ENCODE measurements at places on chromosomes 1 and 21.

DNA sequence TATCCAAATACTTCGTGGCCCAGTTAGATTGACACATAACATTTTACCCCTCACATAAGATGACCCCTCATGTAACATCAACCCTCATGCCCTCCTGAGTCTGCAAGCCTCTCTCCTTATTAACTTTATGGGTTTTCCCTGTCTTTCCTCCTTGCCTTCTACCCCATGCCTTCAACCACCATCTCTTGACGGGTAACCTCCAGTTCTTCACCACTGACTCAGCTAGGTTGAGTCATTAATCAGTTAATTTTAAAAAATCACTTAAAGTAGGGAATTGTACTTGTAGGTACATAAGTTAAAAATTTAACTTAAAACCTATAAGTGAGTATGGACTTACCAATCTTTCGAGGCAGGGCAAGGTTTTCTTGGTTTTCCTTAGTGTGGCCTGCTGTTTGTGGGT is 330.7 kb downstream of the CAMTA1 start:
- no peak for DNase-seq

DNA sequence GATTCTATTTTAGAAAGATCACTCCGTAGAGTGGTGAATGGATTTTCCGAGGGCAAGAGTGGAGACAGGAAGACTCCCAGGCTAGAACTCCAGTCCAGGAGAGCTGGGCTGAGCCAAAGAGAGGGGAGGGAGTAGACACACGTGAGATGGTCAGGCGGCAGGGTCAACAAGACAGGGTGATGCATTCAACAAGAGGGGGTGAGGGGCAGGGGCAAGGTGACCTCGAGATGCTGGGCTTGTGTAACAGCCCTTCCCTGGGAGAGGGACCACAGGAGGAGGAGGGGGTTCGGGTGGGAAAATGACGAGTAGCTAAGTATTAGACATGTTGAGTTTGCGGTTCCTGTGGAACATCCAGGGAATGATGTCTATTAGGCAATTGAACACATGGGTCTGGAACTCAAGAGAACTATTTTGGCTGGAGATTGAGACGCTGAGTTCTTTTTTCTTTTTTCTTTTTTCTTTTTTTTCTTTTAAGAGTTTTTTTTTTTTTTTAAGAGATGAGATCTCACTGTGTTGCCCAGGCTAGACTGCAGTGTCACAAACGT is 13.3 kb downstream of the RSPO1 start:
- no peak for DNase-seq

DNA sequence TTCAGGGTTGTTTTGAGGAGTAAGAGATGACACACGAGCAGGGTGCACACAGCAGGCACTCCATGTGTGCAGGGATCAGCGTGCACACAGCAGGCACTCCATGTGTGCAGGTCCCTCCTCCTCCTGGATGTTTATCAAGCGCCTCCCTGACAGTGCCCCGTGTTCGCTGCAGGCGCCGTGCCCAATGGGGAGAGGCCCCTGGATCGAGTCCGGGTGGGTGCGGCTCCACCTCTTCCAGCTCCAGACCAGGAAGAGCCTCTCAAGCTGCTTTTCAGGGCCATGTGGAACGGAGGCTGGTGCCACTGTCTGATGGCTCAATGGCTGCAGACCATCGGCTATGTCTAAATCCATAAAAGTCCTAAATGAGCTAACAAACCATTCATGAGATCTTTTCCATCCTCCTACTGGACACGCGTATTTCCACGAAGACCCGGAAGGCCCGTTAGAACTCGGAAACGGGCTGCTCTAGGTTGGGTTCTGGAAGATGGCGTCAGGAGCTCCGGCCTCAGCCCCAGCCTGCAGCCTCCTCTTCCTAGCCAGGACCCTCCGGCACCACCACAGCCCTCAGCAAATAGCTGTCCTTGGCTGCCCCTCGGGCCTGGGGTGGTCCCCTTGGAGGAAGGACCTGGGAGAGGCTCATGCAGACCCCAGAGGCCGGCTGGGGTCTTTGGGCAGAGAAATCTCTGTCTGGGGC is 36.0 kb downstream of the RRP1 start:
- no peak for DNase-seq

GRCh38 chr21:29293495-29293894 is 5.2 kb upstream of the BACH1 start:
- no peak for DNase-seq

- no peak for DNase-seq
These were observed 3.4 kb downstream of the ATP13A2 start for GRCh38 chr1:17008208-17008855.

- peak; percentile 43 for DNase-seq
These were observed 508.7 kb downstream of the DPYD start for GRCh38 chr1:97412166-97412565.

GRCh38 chr1:200435200-200435780 is 25.5 kb upstream of the ZNF281 start:
- no peak for DNase-seq

DNA sequence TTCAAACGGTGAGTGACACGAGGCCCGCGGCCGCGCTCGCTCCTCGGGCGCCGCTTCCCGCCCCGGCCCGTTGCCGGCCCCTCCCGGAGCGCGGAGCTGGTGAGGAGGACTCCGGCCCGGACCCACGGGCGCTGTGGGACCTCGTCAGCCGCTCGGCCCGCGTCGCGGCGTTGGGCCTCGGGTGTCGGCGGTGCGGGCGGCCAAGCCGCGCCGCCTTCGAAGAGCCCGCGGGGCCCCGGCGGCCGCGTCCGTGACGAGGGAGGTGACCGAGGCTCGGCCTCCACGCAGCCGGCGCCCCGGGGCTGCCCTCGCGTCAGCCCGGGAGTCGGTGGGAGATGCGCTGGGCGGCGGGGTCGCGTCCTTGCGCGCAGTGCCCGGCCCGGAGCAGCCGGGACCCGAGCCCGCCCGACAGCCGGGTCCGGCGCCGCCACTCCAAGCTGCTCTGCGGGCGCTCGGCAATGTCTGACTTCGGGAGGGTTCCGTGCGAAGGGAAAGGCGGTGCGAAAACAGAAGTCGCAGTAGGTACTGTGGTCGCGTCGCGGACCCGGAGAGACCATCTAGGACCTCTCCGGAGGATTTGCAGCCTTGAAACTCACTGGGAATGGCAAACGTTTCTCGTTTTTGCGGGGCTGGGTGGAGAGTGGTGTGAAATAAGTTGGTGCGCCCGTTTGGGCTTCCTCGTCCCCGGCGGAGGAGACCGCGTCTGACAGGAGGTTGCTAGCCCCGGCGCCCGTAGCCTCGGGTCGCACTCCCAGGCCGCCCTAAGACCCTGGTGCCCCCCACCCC is 829 bp downstream of the SPEN start:
- peak; percentile 77 for DNase-seq
